ENCODE measurements at places on chromosomes 6 and 20.

- DNase-seq, result no peak
These were observed 262.3 kb upstream of the PLN start for GRCh38 chr6:118285791-118286190.

- DNase-seq, result no peak
These were observed 66.3 kb downstream of the NOL4L start for GRCh38 chr20:32518593-32519380.

DNA sequence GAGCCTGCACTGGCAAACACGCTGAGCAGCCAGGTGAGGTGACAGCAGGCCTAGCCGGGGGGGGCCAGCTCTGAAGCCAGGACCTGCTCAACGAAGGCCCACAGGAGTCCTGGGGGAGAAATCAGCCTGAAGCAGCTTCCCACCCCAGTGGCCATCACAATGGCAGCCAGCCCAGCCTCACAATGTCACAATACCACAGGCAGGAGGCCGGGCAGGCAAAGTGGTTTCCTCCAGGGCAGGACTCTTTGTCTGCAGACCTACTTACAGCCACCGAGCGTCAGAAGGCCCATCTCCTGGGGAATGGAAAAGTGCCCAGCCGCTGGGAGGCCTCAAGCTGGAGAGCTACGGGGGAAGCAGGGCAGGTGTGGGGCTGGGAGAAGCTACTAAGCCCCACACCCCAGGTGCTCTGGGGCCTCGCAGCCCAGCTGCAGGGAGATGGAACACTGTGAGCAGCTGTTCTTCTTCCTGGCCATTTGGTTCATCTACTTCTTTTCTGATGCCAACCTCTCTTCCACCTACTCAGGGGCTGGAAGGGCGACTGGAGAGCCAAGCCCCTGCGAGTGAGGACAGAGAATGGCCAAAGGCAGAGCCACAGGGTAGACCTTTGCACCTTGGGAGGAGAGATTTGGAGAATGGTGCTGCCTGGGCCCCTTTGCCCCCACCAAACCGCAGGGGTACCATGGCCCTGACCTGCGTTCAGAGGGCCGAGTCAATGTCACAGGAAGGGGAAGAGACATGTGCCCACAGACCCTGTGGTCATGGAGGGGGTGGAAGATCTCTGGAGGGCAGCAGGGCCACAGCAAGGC, 22.3 kb upstream of the AVP start:
- no peak for DNase-seq

GRCh38 chr20:63940071-63940471, 16.1 kb downstream of the UCKL1 start:
- no peak for DNase-seq

- DNase-seq, result no peak
These were observed 89.1 kb upstream of the CLDN20 start for GRCh38 chr6:155174576-155175211.

- no peak for DNase-seq
These were observed 128.2 kb downstream of the SASH1 start for GRCh38 chr6:148470606-148471465.

Measured in NK-92 treated with Interleukin-12 subunit alpha and Interleukin-12 subunit beta, amount 100 ng/mL, for 24 hours (cell line).